Stimulated activated CD8-positive, alpha-beta memory T cell treated with anti-CD3 and anti-CD28 coated beads, Interleukin-4, amount 100 ng/mL, for 4 hours (primary cell): ENCODE measurements at places on chromosomes 1 and 21.

GRCh38 chr1:173917635-173918493 is 737 bp upstream of the SERPINC1 start:
- no peak for DNase-seq

GRCh38 chr1:9263984-9264872 is 28.5 kb upstream of the SPSB1 start:
- no peak for DNase-seq

DNA sequence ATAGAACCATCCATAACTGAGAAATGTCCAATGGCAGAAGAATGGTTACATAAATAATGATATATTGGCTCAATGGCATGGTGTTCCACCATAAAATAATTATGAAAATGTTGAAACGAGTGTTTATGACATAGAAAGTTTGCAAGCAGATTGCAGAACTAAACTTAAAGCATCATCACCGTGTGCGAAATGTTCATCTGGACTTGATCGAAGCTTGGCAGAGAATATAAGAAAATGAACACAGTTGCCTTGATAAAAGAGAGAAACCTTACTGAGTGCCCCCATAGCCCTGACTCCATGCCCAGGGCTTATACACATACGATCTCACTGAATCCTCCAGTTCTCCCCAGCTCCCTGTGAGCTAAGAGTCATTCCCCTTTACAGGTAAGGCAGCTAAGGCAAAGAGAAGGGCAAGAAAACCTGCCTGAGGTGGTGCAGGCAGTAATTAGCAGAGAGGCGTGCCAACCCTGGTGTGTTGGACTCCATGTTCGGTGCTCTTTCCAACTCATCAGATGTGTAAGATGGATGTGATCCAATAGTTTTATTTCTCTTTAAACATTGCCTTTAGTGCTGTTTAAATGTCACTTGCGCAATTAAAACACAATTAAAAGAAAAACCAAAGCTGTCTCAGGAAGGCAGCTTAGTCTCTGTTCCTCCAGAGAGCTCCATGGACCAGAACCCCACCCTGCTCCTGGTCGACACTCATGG is 21.8 kb upstream of the SPOCD1 start:
- DNase-seq = no peak

DNA sequence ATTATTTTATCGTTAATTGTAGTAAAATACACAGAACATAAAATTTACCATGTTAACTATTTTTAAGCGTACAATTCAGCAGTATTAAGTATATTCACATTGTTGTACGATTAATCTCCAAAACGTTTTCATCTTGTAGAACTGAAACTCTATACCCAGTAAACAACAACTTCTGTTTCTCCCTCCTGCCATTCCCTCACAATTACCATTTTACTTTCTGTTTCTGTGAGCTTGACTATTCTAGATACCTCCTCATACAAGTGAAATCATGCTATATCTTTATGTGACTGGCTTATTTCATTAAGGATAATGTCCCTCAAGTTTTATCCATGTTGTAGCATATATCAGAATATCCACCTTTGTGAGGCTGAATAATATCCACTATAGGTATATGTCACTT is 156.8 kb downstream of the ST6GALNAC3 start:
- no peak for DNase-seq

DNA sequence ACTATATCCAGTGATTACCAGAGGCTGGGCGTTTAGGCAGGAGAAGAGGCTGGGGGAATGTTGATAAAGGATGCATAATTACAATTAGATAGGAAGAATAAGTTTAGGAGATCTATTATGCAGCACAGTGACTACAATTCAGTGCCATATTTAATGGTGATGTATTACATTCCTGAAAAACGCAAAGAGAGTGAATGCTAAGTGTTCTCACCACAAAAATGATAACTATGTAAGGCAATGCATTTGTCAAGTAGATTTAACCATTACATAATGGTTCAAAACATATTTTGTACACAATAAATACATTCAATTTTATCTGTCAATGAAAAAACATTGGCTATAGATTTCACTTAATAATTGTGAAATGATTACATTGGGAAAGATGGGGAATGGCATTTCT is 548.9 kb downstream of the NUF2 start:
- no peak for DNase-seq

- no peak for DNase-seq
These were observed 34.3 kb upstream of the RAP1GAP start for GRCh38 chr1:21703318-21703963.

DNA sequence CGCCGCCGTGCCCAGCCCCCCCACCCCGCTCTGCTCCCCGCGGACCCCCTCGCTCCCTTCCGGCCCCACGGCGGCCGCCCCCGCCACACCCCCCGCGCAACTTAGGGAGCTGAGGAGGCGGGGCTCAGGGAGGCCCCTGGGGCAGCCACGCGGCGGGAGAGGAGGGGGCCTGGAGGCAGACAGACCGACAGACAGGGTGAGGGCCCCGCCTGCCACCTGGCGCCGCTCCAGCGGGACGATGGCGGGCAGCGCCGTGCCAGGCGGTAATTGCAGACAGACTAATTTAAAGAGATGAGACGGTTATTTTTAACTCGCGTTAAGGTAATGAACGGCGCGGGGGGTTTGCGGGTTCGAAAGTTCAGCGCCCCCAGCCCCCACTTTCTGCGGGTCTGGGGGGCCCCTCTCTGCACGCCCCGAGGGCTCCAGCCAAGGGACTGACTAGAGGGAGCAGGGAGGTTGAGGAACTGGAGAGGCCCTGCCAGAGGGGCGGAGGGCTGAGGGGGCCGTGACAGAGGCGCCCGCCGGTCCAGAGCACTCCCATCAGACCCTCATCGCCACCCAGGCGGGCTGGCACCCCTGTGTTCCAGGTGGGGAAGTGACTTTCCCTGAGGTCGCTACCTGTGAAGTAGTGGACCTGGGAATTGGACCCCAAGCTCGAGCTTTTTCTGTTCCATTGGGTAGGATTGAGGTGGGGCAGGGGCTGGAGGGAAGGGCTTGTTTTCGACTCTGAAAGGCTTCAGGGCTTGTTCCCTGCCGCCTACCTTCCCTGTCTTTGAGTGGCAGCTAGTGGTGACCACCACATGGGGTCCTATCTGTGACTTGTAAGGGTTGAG is 5.4 kb downstream of the FOXO6 start:
- no peak for DNase-seq

- no peak for DNase-seq
These were observed 57.8 kb downstream of the RUNX3 start for GRCh38 chr1:24872061-24872850.

DNA sequence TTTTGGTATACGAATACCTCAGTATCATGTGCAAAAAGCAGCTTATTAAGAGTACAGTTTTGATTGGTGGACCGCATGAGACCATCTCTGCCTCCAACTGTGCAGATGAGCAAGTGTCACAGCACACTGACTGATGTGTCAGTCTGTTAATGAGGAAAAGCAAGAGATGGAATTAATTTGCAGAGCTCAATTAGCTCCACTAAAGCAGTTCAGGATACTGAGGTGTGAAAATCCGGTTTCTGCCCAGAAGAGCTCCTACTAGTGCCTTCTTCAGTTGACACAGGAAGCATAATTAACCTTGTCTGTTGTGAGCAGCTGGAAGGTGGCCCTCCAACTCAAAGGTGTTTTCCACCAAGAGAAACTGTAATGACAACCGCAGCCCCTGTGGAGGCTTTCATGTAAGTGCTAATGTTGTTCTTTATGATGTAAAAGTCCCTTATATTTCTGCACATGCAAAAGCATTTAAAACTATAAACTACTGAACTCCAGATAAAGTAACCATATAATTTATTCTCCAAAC is 44.3 kb downstream of the PCNX2 start:
- DNase-seq = no peak

GRCh38 chr1:11708554-11709350 is 17.2 kb downstream of the DRAXIN start:
- DNase-seq = no peak

DNA sequence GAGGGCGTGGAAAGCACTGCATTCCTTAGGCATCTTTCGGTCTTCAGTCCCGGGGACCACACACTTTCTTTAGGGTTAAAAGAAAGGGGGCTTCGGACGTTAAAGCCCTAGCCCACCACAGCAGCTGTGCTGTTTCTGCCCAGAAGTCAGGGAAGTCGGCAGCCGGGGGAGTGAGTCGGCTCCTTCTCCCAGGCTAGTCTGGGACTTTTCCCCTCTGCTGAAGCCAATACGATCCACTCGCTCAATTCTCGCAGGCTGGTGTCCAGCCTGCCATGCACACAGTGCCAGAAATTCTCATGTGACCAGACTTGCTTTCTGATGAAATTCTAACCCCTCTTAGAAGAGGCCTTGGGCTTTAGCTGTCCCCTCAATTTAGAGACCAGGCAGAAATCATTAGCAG is 67.7 kb downstream of the BCAR3 start:
- DNase-seq = no peak

- DNase-seq = no peak
These were observed 847 bp downstream of the PSMD4 start for GRCh38 chr1:151255381-151255780.

DNA sequence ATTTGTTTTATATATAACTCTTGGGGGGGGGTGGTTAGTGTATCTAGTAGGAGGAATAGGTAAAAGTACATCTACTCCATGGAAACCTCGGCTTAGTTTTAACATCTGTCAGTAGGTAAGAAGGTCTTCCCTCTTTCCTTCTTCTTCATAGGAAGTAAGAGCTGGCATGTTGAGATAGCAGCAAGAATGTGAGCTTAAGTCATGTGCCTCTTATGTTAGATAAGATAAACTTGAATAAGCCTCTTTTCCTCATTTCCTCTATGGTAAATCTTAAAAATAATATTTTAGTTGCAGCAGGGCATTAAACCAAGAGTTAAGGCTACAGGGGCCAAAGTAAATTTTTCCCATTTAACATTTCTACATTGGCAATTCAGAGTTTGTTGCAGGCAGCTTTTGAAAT is 100.4 kb downstream of the MAP3K21 start:
- DNase-seq = no peak

- no peak for DNase-seq
These were observed 54.8 kb downstream of the NR5A2 start for GRCh38 chr1:200082329-200082728.

- no peak for DNase-seq
These were observed 45.9 kb upstream of the PUM1 start for GRCh38 chr1:31111290-31111951.

GRCh38 chr1:206923009-206923960 is 1.5 kb upstream of the FCMR start:
- DNase-seq = peak; percentile 40

GRCh38 chr1:111179968-111180533 is 20.4 kb downstream of the DENND2D start:
- DNase-seq = no peak

DNA sequence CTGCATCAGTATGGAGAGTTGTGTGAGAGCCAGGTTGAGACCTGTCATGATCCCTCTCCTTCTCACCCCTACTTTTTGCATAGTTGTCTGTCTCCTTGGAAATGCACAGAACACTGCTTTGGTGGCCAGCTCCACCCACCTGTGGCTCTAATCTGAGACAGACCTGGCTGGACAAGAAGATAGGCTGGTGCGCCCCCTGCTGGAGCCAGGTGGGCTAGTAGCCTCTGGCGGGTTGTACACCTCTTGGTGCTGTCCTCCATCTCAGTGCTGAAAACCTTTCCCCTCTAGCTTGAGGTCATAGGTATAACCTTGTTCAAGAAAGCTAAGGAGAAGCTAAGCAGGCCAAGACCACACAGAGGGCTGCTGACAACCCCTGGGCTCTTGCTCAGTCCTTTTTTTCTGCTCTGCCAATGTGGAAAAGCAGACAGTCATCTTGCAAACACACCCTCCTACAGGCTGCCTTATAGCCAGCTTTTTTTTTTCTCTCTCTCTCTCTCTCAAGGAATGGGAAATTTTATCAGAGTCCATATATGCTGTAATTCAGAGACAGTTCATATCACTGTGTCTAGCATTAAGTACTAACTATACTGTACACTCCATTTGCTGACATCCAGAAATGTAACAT is 58.8 kb upstream of the SPATA6 start:
- DNase-seq = no peak

DNA sequence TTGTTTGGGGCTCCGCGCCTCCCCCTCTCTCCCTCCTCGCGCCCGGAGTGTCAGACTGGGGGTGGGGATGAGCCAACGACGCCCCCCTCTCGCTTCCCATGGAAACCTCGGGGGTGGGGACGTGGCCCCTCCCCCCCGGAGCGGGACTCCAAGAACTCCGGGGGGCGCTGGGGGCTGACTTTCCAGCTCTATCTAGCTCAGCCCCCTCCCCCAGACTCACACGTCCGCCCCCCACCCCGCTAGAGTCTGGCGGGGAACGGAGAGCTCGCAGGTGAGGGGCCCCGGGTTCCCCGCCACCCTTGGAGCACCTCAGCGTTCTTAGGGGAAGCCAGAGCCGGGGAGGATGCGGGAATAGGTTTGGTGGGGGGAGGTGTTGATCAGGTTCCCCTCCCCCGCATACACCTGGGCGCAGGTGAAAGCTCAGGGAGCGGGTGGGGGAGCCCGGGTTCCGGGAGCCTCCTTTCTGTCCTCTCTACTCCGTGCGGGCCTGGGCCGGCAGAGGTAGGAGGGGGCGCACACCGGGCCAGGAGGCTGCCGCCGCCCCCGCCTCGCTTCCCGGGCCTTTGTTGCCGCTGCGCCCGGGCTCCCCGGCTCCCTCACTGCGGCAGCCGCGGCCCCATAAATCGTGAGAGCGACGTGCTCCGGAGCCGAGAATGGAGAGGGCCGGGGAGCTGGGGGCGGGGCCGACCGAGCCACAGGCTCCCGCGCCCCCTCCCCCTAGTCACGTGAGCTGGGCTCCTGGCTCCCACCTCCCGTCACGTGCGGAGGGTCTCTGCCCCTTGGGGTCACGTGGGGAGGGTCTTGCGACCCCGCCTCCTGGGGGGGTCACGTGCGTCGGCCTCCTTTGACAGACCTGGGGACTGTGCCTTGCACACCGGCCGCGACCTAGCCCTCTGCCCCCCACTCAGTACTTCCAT is 1.9 kb downstream of the EFNA3 start:
- DNase-seq = no peak

DNA sequence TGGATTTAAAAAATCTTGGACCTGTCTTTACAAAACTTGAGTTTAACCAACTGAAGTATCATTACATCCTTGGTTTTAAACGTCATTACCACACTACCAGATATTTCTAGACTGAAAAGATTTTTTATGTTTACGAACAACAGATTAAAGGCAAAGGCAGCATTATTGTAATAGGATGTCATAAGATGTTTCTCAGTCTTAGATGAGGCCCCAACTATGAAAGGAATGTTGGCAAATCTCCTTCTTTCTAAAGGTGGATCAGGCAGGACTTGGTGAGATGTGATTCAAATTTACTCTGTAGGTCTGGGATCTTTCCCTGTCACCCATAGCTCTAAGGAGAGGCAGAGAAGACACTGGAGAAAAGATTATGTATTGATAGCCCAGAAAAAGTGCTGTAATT is 417.9 kb downstream of the PTBP2 start:
- DNase-seq = no peak

DNA sequence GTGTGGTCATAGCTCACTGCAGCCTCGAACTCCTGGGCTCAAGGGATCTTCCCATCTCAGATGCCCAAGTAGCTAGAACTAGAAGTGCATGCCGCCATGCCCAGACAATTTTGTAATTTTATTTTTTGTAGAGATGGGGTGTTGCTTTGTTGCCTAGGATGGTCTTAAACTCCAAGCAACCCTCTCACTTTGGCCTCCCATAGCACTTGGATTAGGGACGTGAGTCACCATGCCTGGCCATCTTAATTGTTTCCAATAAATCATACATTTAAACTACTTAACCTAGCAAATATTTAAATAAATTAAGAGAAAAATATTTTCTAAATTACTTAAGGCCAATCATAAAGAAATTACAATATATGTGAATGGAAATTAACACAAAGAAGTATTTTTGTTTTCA is 35.1 kb upstream of the ADGRL4 start:
- no peak for DNase-seq

- no peak for DNase-seq
These were observed 32.3 kb downstream of the CD58 start for GRCh38 chr1:116538544-116538943.
